ENCODE measurements at places on chromosomes 3 and 15. TPM values are rescaled to one million over a fixed set of nuclear protein-coding genes. Genes with fewer than 3 reads are reported as not detected.

The SUCNR1 gene
- total RNA-seq: 0.25 TPM

The TERC gene
- total RNA-seq: 55.3 TPM

The COMMD2 gene
- total RNA-seq: 68.1 TPM

The RFC4 gene
- 22.9 TPM for total RNA-seq

The CHRNA3 gene
- total RNA-seq: under 0.01 TPM

The CILP gene
- total RNA-seq: 0.25 TPM

The SCAANT1 gene
- total RNA-seq: not detected

The SCAMP5 gene
- total RNA-seq: 49.2 TPM
